ENCODE measurements at places on chromosomes 12 and 14.

DNA sequence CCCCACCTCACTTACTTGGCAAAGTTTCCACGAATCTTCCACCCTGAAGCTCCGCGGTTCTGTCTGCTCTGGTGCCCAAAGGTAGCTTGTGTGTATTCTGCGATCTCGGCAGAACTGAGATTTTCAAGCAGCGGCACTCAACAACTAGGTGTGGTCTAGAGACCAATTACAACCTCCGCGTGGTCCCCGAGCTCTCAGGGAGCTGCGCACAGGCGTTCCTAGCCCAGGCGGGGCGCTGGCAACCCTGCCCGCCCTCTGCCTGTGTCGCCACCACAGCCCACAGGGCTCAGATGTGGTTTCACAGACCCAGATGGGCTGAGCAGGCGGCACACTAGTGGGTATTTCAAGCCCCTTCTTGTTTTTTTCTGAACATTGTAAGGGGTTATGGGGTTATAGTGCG, 1.5 kb upstream of the DIABLO start:
- no peak for DNase-seq

DNA sequence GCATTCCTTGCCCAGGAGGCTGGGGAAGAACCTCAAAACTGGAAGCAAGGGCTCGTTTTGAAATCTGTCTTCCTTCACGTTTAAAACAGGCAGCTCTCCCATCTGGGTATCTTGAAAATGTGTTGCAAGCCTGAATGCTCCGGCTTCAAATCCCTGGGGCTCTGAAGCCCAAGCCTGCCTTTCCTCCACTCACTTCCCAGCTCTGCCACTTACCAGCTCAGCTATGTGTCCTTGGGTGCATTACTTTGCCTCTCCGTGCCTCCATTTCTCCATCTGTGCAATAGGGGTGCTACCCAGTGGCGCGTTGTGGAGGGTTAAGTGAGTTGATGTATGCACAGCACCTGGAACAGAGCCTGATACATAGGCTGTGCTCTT, 97.6 kb downstream of the GCH1 start:
- no peak for DNase-seq

- peak; percentile 74 for DNase-seq
Measured at GRCh38 chr12:111428728-111429175, 23.0 kb downstream of the SH2B3 start.

DNA sequence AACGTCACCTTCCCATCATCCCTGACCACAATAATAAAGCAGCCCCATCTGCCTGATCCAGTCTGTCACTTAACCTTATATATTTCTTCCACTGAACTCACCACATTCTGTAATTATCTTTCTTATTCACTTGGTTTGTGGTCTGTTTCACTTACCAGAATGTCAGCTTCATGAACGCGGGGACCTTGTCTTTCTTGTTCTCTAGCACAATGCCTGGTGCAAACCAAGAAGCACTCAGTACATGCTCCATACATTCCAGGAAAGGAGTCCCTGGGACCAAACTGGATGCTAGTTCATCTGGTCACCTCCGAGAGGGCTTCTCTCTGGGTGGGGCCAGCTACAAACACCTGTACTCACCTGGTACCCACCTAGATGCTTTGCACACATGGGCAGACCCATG, 17.4 kb upstream of the ANKRD33 start:
- DNase-seq = no peak

GRCh38 chr12:64876388-64877071, 52.1 kb downstream of the TBC1D30 start:
- no peak for DNase-seq

DNA sequence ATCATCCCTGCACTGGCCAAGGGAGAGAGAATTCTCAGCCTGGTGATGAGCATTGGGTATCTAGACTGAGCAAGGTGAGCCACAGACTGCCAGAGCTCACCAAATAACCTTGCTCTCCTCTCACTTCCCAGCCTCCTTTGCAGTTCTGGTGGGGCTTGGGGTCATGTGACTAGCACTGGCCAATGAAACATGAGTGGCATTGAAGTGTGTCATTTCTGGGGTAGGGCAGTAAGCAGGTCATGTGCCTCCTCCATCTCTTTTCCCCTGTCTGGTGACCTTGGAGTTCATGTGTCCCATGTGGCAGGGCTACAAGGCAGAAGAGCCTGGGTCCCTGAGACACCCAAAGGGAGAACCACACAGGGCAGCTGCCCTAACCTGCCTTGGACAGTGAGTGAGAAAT, 3.6 kb upstream of the KRT72 start:
- no peak for DNase-seq

- no peak for DNase-seq
Measured at GRCh38 chr12:64081008-64081404, 141.1 kb downstream of the KICS2 start.

DNA sequence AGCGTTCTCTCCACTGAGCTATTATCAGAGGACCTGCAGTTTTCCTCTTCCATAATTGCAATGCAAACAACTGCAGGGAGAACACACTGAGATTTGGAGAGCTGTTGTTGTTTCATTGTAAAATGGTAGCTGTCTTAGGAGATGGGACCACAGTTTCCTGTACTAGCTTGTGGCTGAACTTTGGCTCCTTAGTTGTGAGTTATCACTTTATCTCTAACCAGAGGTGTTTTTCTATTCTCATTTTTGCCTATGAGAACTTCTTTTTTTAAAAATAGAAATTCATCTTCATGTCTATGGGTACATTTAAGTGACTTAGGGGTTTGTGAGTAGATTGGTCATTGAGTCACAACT, 216.5 kb downstream of the SLC38A4 start:
- no peak for DNase-seq

- no peak for DNase-seq
Measured at GRCh38 chr12:117968826-117969659, at the start of gene KSR2. Gene KSR2, minus strand, starts transcription at chr12:117968990. Its CDS starts 735 bp downstream, at chr12:117968255.

DNA sequence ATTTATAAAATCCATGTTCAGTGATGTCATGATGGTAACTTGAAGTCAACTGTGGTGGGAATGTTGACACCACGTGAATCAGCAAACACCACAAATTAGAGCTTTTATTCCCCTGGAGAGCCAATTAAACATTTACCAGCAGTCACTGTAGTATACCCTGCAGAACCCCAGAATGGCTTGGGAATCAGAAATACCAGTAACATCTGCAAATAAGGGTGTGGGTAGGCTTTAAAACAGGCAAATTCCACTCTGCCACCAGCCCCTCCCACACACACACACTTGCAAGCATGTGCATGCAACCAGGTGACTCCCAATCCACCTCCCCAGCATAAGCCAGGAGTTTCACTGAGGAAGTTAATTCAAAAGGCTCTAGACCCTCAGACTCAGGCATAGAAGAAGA, 63.6 kb upstream of the TMEM263 start:
- DNase-seq = no peak

GRCh38 chr12:15227004-15227679, 5.9 kb upstream of the RERG start:
- DNase-seq = peak; percentile 65

GRCh38 chr14:95832012-95832411, 44.6 kb upstream of the TUNAR start:
- no peak for DNase-seq

DNA sequence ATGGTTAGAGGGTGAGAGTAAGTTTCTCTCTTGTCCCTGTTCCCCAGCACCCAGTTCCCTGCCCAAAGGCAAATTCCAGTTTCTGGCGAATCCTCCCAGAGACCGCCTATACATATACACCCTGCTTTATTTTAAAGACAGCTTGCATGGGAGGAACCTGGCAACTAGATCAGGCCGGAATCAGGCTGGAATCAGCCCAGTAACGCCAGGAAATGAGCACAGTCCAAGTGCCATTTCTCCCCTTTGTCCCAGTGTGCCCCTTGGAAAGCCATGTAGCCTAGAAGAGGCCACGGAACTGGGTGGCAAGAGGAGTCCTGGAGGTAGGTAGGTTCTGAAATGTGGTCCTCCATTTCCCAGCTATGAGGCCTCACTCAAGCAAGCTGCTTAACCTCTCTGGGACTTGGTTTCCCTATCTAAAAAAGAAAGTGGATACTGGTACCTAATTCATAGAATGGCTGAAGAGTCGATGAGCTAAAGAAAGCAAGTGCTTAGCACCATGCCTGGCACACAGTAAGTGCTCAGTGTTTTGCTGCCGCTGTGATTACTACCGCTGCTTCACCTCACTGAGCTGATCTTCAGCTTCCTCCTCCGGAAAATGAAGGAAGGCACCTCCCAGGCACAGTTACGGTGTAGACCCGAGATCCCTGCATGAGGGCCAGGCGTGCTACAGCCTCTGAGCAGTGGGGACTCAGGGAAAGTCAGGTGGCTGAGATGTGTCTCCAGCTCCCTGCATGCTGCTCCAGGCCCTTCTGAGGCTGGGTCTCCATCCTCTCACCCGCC, 36.4 kb downstream of the PITPNM2 start:
- no peak for DNase-seq

DNA sequence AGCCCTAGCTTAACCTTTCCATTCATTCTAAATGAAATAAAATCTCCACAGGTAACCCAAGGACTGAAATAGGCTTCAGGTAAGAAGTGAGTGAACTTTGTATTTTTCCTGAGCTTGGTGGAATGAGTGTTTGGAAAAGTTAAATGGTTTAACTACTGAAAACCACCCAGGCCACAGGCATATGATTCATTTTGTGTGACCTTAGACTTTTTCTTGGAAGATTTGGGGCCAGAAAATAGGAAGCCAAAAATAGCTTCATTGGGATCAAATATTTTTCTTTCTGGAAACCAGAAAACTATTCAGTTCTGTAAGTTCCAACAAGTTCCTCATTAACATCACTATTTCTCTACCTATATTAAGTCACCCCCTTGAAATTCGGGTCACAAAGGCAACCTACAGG, 212.6 kb downstream of the PCNX1 start:
- no peak for DNase-seq

GRCh38 chr12:68954811-68955210, 21.8 kb upstream of the CPM start:
- no peak for DNase-seq

- DNase-seq = no peak
Measured at GRCh38 chr12:110686294-110686903, 2.5 kb downstream of the HVCN1 start.

GRCh38 chr14:63454436-63454835, 88.7 kb downstream of the PPP2R5E start:
- no peak for DNase-seq

DNA sequence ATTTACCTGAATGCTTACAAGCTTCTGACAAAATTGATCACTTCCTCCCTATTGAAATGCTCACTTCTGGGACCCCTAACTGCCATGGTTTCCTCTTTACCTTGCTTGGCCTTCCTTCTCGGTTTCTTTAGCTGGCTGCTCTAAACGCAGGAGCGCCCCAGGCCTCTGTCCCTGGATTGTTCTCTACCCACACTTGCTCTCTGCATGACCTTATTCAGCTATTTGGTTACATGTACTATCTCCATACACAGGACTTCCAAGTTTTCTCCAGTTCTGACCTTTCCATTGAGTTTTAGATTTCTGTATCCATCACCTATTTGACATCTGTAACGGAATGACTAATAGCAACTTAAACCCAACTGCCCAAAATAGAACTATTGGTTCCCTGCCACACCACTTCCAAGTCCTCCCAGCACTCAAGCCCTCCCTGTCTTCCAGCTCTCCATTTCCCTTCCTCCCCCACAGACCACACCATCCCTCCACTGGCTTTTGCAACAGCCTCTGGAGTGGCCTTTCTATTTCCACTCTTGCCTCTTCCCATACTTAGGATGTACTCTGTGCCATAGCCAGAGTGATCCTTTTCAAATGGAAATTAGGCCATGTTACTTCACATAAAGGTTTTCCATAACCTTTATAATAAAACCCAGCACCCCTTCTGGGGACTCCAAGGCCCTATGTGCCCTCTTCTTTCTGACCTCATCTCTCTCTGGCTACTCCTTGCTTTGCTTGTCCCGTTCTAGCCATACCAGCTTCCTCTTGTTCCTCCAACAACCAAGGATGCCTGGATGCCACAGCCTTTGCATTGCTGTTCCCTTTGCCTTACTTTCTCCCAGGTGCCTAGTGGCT, 202.2 kb downstream of the AEBP2 start:
- DNase-seq = no peak

DNA sequence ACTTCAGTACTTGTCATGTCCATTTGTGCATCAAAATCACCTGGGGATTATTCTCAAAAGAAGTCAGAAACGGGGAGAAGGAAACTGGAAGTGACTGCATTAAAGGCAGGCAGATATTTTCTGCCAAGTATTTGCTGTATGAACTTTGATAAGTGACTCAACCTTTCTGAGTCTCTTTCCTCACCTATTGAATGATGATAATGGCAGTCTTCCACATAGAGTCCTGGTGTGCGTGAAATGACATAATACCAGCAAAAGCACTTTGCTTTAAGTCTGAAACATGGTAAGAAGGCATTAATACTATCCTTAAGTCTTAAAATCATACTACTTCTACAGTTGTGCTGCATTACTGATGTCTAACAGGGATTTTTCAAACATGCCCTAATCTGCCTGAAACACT, 278.5 kb downstream of the ADAMTS20 start:
- no peak for DNase-seq

DNA sequence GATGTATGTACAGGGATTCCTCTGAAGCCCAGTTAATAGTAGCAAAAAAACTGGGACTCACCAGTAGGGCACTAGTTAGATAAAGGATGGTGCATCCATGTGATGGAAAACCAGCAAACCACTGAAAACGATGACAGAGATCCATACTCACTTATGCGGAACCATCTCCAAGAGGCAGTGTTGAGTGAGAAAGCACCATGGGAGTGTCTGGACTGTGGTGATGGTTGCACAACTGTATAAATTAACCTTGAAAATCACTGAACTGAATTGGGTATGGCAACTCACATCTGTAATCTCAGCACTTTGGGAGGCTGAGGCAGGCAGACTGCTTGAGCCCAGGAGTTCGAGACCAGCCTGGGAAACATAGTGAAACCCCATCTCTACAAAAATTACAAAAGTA, 53.6 kb upstream of the ZFP36L1 start:
- DNase-seq = no peak

DNA sequence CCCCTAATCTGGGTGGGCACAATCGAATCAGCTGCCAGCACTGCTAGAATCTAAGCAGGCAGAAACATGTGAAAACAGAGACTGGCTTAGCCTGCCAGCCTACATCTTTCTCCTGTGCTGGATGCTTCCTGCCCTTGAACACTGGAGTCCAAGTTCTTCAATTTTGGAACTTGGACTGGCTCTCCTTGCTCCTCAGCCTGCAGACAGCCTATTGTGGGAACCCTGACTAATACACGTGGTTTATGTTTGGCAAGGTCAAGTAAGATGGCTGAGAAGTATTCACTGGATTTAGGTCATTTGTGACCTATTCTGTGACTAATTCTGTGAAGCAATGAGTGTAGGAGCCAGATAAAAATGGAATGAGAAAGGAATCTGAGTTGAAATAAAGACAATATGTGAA, 11.0 kb downstream of the GPR135 start:
- DNase-seq = peak; percentile 15

GRCh38 chr14:89374908-89375307, 42.1 kb downstream of the FOXN3 start:
- no peak for DNase-seq
